BJ (cell line): ENCODE measurements at places on chromosomes 2 and 18.

GRCh38 chr2:239113171-239113570, 265.3 kb downstream of the TWIST2 start:
- no peak for DNase-seq

GRCh38 chr2:238651306-238652052, 196.4 kb upstream of the TWIST2 start:
- no peak for DNase-seq

DNA sequence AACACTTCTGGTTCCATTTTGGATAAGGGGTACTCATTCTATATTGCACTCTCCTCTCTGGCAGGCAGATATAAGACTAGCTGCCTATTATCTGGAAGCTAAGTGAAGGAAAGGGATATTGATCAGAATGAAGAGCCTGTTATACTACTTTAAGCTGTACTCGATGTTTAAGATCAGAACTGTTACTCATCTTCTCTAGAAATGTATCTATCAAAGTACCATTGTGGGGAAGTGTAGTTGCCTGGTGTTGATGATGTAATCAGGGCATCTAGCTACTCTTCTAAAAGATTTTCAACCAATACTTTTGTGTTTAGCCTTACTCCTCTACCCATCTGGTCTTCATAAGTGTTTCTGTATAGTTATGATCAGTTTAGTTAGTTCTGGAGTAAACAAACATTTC, 5.8 kb downstream of the CAMKMT start:
- no peak for DNase-seq

DNA sequence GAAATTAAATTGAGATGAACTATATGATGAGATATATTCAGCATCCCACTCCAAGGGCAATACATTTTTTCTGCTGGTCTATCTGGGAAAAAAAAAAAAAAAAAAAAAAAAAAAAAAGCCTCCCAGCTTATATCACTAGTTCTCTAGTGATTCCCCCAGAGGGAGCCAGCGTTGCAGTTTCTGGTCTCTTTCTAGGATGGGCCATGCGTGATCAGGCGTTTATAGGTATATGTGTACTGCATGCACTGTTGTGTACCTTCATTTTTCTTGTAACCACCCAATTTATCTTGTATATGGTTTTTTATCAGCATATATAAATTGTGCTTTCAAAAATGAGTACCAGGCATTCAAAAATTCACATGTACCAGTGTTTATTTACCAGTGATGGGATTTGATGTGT, 35.1 kb downstream of the DCDC2C start:
- DNase-seq = no peak

- DNase-seq = no peak
Observed at GRCh38 chr2:233449081-233449901, 95.0 kb downstream of the DGKD start.

GRCh38 chr18:56196495-56197225, 441.7 kb downstream of the TXNL1 start:
- no peak for DNase-seq

DNA sequence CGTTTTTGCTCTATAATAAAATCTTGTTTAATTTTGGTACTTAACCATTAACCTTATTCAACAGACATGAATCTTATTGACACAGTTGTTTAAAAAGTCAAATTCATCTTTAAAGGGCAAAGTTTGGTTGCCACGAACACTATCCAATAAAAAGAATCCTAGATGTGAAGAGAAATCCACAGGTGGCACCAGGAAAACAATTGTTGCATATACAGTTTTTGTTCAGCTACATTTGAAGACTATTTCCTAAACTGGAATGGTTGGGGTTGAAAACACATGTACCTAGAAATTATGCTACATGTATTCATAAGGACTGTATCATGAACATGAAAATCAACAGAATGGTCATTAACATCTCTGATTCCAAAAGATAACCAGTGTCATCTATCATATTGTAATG, 71.1 kb upstream of the GULP1 start:
- DNase-seq = no peak

DNA sequence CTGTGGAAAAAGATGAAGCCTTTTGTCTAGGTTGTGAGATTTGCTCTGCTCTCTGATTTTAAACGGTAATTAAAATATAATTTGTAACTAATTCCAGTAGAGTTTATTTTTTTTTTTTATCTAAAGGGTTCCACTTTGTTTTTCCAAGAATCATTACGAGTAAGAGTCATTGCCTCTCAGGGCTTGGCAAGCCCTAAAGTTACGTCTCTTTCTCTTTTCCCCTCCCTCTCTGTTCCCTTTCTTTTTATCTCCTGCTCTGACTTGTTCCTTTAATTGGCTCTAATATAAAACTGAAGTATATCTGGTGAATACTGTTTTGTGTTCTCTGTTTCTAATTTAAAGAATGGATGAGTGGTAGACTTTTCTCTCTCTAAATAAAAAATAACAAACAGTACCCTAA, 75.8 kb downstream of the CALCRL start:
- DNase-seq = peak; percentile 51

DNA sequence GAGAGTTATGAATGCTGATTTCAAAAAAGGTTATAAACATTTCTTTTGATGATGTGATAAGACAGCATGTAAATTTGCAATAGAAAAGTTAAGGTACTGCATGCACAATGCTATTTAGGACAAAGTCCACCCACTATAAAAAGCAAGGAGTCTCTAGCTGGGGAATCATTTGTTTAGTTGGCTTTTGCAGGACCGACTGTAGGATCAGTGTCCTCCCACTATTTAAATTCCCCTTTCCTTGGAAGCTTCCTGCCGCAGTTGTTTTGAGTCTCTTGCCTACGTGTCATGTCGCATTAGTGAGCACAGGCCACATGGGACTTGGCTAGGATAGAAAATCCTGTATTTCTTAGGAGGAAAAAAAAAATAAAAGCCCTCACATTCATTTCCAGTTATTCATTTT, 13.1 kb downstream of the QPCT start:
- no peak for DNase-seq
